Eye (tissue), 1 donor: ENCODE measurements at places on chromosomes 3 and 15.

GRCh38 chr15:42090370-42090769 is 4.0 kb downstream of the PLA2G4D start:
- no peak for DNase-seq

DNA sequence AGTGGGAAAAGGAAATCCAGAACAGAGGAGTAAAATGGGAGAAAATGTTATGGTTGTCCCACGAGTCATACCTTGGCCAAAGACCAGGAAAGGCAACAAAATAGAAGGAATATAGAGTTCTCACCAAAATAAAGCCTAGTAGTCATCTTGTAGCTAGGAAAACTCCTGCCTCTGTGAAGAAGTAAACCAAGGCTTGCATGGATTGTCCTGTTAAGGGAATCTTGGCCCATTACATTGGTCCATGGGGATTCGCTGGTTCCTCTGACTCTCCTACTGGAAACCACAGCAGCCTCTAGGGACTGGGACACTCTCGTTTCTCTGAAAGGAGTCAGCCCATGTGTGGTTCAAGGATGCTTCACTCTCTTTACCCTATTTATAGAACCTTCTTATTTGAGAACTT is 62.9 kb upstream of the FNDC3B start:
- DNase-seq, result no peak

DNA sequence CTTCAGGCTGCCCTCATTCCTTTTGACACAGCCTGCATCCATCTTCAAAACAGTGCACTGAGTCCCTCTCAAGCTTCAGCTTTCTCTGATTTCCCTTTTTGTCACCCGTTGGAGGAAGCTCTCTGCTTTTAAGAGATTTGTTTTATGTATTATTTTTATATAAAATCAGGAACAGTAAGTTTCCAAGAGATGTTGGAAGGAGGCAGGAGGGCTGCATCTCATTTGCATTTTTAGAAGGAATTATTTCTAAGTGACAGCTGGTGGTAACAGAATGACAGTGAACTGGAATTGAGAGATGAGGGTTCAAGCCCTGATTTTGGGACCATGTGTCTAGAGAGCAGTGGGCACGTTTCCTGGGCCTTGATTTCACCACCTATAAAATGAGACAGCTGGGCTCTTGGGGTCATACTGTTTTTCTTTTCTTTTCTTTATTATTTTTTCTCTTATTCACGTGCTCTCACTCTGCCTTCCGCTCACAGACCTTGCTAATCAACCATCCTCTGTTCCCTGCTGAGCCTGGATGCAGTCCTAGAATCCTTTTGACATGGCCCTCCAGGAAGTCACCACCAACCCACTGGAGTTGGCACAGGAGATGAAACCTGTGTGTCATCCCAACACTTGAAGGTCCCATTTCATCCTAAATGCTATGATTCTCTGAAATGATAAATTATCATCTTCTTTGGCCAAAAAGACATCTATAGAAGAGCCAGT is 148.6 kb downstream of the CACNA2D3 start:
- DNase-seq, result no peak

GRCh38 chr15:86629409-86630356 is 550.0 kb downstream of the AGBL1 start:
- no peak for DNase-seq

- DNase-seq, result no peak
Measured at GRCh38 chr15:59524331-59524731, 86.3 kb downstream of the FAM81A start.

DNA sequence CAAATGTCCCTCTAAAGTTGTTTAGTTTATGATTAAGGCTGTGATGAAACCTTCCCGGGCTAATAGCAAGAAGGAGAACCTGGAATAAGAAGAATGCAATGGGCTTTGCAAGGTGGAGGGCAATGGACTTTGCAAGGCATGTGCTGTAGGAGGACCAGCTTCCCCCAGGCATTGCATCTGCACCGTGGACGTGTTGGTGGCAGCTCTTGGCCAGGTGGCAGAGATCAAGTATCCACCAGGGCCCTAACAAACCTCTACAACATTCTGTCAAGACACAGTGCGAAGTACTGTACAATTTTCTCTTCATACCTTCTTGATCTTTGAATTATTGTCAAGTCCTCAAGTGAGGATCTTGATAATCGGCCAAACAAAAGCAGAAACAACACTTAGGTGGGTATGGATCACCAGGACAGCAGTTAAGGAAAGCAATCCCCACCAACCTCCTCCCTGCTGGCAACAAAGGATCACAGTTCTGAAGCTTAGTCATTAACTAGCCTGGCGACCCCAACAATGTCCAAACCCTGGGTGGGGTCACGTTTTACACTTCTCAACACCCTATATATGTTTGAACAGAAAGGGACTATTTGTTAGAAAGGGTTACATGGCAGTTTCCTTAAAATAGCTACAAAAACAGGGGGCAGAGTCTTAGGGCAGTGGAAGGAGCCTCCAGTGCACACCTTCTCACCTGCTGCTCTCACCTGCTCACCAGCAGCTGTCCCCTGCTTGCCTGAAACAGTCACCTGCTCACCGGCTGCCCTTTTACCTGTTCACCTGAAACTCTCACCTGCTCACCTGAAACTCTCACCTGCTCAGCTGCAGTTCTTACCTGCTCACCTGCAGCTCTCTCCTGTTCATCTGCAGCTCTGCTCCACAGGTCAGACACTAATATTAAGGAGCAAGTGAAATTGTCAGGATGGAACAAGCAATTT is 137.9 kb upstream of the LIPC start:
- DNase-seq, result no peak

GRCh38 chr3:183306798-183307671 is 54.0 kb downstream of the B3GNT5 start:
- DNase-seq, result no peak

- no peak for DNase-seq
Measured at GRCh38 chr15:27175472-27176153, 204.6 kb downstream of the GABRG3 start.

DNA sequence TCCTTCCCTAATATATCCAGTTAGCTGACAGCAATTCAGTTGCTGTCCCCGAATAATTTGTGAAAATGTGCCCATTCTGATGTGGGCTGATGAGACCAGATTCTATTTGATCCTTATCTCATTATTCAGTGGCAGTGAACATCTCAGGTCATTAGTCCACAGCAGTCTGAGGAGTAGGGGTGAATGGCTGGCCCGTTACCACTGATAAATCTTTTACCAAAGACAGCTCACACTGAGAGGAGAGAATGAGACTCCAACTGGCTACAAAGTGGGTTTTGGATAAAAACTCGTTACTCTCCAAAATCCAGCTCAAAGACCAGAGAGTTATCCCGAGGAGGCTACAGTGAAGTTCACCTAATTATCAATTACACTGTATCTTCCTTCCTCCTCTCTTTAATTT is 189.7 kb downstream of the TUSC7 start:
- DNase-seq, result peak; percentile 5

DNA sequence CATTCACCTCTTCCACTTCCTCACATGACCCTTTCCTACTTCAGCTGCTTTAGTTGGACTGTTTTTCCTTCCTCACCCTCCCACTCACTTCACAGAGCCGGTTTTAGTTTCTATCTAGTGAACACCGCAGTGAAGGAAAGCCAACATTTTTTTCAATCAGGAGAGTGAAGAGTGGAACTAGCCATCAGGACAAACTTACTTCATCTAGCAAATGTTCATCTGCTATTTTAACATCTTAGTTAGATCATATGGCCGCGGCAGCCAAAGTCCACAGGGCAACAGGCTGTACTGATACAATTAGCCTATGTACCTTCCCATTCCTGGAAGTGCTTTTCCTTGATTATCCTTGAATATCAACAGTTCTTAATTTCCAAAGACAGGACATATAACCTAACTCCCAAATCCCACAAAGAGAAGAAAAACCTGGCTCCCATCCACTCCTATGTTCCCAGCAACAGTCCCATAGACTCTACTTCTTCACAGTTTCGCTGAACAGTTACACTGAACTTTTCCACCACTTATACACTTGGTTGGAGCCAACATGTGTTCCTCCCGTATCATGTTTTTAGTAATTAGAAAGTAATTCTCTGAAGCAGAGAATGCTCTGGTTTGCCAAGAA is 456.2 kb upstream of the THBS1 start:
- DNase-seq, result peak; percentile 43

DNA sequence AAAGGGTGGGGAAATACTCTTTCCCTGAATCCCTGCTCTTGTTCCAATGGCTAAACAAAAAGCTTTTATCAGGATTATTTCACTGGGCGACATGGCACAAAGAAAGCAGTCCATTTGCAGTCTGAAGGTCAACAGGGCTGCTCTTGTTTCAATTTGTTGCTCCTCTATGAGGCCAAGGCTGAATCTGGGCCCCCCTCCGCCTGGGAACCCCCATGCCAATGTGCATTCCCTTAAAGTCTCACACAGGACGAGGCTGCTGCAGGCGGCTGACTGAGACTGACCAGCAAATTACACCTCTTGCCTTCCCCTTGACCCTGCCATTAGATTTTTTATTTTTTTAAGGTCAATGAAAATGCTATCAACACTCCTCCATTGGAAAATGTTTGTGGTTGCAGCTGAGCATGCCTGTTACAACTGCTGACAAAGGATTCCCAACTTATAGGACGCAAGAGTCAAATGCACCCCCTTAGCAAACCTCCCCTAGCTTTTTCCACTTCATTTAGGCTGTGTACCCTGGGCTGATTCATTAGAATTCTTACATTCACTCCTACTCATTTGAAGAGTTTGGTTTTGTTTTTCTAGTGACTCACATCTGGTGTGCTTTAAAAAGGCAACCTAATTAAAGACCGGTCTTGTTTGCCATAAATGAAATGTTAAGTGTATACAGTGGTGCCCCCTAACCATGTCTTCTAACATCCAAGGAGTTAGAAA is 60.8 kb upstream of the ARHGEF3 start:
- no peak for DNase-seq

DNA sequence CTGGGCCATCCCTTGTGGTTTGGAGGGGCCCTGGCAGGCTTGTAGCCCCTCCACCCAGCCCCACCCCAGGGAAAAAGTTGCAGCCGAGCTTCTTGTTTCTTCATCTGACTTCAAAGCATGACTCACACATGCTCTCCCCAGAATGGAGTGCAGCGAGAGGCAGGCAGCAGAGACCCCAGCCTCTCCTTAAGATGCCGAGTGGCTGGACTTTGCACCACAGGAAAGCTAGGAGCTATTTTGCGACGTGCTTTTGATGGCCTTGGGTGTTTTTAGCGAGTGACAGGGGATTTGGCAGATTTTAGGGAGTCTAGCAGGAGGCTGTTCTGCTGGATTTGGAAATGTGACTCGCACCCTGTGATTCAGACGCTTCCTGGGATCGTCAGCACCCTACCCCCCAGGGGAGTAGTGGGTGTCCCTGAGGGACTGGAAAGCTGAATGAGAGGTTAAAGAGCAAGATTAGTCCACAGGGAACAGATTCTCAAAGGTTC is 14.2 kb downstream of the BAHD1 start:
- DNase-seq, result no peak

- no peak for DNase-seq
Measured at GRCh38 chr15:85768595-85769168, 26.0 kb downstream of the KLHL25 start.

- DNase-seq, result no peak
Measured at GRCh38 chr3:41933154-41933676, 28.7 kb downstream of the ULK4 start.

GRCh38 chr3:196179380-196180308 is 31.6 kb downstream of the ZDHHC19 start:
- DNase-seq, result peak; percentile 80

DNA sequence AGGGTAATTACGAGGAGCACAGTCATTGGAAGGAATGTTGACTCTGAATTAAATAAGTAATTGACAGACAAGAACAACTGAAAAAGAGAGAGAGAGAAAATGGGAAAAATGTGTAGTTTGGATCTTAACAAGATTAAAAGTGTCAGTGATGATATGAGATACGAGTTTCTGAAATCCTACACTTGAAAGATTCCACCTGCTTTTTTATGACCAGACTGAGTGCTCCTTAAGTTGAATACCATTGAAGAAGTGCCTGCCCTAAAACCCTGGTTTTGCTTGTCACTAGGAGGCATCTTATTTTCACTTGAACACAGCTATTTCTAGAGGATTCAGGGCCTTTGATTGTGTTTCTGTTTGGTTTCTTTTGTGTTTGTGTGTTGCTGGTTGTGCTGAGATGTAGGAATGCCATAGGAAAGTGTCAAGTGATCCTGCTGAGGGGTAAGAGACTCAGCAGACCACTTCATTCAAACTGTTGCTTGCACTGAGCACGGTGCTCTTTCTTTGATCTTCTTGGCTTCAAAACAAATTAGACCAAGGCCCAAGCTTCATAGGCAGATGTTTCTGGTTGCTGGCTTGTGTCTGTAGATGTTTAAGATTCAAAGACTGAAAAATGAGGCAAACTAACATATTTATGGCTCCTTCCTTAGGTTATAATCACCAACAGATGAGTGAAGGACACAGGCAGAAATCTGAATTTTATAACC is 17.2 kb upstream of the ABHD10 start:
- no peak for DNase-seq

DNA sequence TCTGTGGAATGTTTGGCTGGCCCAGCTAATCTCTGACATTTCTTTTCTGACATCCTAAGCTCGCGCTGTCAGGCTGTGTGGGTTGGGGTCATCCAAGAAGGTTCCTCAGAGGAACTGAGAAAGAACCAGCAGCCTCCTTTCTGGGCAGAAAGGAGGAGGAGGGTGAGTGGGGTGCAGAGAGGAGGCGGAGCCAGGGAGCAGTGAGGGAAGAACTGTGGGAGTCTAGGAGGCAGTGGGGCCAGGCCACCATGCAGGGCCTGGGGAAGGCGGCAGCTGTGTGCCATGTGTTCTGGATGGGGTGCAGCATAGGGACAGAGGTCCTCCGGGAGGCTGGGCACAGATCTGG is 5.3 kb downstream of the SEMA7A start:
- DNase-seq, result no peak

DNA sequence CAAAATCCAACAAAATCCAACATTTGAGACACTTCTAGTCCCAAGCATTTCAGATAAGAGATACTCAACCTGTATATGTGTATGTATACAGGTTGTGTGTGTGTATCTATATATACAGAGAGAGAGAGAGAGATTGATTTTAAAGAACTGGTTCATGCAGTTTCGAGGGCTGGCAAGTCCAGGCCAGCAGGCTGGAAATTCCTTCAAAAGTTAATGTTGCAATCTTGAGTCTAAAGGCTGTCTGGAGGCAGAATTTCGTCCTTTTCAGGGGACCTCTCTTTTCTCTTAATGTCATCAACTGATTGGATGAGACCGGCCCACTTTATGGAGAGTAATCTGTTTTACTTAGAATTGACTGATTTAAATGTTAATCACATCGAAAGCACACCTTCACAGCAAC is 199.6 kb upstream of the IL12A start:
- no peak for DNase-seq

- no peak for DNase-seq
Measured at GRCh38 chr15:84795186-84795585, 22.0 kb upstream of the ALPK3 start.

- DNase-seq, result no peak
Measured at GRCh38 chr15:100521907-100522306, 6.8 kb downstream of the CERS3 start.

GRCh38 chr3:172397716-172398405 is 50.4 kb downstream of the GHSR start:
- DNase-seq, result no peak

GRCh38 chr3:158205994-158206393 is 96.1 kb downstream of the RSRC1 start:
- DNase-seq, result no peak

- no peak for DNase-seq
Measured at GRCh38 chr3:11898611-11899325, 52.1 kb upstream of the TAMM41 start.
